ENCODE measurements at places on chromosomes 7 and 10.

DNA sequence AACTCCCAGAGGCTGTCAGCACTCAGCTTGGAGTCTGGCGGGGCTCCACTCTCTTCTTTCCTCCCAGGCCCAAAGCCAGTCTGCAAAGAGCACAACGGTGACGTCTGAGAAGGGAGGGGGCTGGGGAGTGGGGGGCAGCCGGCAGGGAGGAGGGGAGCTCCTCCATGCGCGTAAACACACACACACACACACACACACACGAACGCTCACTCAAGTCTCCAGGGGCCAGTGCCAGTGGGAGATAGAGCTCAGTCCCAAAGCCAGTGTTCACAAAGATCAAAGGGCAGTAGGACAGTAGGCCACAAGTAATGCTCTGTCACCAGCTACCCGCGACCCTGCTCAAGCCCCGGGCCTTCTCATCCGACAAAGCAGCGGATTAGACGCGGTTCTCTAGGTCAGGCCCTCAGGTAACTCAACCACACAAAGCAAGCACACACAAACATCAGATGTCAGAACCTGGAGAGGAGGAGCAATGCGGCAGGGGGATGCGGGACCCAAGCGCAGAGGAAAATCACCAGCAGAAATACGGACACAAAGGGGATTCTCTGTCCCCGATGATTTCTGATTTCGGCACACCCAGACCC, 19.9 kb downstream of the TCAF1 start:
- no peak for DNase-seq

GRCh38 chr7:139602143-139602722, 78.7 kb downstream of the CLEC2L start:
- DNase-seq = no peak

DNA sequence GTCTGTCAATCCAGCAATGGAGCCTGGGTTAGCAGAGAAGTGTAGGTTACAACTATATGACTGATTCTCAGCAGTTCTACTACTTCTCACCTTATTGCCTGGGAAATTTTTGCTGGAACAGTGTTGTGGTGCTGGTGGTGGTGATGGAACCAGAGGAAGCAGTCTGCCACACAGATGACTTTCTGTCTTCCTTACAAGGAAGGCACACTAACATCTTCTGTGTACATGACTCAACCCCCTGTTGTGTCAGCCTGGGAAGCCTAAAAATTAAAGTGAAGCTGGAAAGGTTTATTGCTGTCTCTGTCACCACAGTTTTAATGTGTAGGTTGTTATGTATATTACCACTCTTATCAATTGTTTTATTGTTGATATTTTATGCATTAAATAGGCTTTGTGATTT, 40.3 kb downstream of the ANKRD7 start:
- no peak for DNase-seq

DNA sequence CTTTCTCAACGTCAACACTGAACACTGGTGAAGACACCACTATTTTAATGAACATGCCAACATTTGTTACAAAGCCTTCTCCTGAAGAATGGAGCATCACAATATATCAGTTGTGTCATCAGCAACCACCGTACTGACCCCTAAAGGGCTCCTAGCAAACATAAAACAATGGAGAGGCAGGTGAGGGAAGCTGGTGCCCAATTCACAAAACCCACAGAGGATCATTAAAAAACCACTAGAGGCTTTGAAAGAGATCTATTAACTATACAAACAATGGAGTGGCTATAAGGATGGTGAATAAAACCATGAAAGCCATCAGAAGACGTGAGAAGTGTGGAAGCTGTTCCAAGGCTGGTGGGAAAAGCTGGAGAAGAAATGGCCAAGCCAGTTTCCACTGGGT, 150.8 kb downstream of the FAM107B start:
- DNase-seq = no peak

GRCh38 chr7:95102662-95103061, 195.3 kb downstream of the PPP1R9A start:
- no peak for DNase-seq

DNA sequence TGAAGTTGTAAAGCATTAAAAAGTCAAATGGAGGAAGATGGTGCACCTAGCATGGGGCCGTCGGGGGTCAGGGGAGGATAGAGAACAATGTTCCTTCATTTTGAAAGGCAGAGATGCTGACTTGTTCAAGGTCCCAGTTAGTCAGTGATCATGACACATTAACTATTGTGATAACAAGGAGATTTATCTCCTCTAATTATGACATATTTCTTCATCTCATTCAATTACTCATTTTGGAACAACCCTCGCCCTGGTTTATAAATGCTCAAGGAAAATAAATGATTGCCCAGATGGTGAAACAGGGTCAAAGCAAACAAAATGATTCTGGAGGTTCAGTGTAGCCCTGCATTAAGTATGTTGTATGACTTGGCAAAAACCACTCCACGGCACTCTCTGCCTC, 106.2 kb downstream of the ITIH5 start:
- no peak for DNase-seq

DNA sequence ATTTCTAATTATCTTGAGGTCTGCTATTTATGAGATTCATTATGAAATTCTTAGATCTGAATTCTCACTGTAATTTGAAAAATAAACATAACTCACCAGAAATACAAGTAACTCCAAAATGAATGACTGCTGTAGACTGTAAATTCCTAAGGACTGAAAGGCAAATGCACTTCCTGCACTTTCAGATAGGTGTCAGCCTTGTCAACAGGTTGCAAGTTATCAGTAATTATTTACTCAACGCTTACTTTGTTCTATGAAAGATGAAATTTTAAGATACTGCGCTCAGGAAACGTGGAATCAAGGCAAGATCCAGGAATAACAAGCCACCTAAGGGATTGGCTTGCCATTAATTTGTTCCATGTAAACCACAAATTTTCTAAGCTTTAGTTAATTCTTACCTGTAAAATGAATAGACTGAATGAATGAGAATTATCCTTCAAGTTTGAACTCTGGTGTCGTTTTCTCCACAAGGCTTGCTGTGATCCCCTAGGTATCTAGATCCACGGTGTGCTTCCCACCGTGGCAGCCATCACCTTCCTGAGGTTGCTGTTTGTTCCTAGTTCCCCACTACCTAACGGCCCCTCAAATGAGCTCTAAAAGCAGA, 12.6 kb downstream of the DHX32 start:
- no peak for DNase-seq

- no peak for DNase-seq
Measured at GRCh38 chr10:22544325-22545068, 169.9 kb downstream of the PIP4K2A start.

DNA sequence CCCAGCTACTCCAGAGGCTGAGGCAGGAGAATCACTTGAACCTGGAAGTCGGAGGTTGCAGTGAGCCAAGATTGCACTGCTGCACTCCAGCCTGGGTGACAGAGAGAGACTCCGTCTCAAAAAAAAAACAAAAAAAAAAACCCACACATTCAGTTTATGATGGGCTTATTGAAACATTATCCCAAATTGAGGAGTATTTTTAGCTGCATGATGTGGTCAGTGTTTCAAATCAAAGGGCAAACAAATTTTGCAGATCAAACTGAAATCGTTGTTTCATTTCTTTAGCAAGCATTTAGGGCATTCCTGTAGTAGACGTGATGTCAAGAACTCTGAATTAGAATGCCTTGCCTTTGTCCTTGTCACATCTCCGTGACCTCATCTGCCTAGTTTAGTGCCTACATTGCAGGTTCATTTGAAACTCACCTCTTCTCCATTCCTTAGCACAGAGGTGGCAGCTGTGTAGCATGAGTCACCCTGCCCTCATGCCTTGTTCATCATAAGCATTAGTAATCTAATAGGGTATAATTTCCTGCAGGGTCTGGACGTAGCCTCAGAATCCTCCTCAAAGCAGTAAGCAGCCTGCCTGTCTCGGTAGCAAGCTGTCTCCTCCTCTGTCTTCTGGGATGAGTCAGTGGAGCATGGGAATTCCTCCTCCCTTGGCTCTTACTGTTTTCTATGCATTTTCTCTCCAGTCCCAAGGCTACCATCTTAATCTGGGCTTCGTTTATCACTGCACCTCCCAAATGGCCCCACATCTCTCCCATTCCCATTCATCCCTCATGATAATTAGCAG, 73.8 kb downstream of the CUL1 start:
- DNase-seq = peak; percentile 53

GRCh38 chr7:83908526-83908925, 259.6 kb upstream of the SEMA3E start:
- no peak for DNase-seq

- no peak for DNase-seq
Measured at GRCh38 chr10:84341538-84341856, 13.1 kb downstream of the CCSER2 start.

GRCh38 chr7:108442039-108442568, 14.1 kb downstream of the NRCAM start:
- DNase-seq = no peak

GRCh38 chr7:2735744-2736143, 47.7 kb downstream of the AMZ1 start:
- DNase-seq = no peak

Measured in GM04503 (cell line).